ENCODE measurements at places on chromosomes 7 and 10.

DNA sequence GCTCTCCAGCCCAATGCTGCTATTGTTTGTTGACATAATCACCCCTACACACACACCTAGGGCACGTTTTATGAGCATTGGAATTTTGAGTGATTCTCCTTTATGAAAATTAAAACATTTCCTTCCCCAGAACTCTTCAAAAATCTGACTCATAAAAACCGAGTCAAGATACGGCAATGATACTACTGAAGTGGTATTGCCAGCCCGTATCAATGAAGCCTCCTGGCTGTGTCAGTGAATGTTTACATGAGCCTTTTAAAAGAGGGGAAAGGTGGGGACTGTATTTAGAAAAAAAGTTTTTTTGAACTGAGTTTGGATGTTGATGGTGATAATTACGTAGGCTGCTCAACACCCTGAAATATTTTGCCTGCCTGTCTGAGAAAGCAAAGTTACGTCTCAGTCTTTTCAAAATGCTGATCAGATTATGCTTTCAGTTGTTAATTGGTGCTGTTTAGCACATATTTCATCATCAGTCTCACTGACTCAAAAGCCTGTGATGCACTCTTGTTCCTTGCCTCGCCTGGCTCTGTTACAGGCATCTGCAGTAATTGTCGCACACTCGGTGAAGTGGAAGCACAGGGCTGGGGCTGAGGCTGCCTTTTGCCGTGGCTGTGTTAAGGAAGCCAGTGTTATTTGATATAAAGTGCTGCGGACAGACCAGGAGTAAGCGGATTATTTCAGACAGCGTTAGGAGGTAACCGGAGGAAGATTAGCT lies 157.4 kb upstream of the TCF7L2 start:
- no peak for DNase-seq

DNA sequence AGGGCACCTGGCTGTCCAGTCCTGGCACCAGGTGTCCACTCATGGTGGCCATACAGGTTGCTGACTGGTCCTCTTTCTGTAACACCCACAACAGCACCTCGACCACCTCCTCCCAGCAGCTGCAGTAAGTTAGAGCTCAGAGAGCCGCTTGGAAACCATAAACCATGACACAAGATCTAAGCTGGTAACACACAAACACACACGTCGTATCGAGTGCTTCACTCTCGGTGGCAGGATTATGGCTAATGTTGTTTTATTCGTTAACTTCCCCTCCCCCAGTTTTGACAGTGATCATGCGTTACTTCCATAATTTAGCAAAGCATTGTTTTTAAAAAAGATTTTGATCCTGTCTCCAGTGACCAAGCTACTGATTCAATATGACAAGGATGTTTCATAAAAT lies 59.7 kb downstream of the CAMK2B start:
- no peak for DNase-seq

DNA sequence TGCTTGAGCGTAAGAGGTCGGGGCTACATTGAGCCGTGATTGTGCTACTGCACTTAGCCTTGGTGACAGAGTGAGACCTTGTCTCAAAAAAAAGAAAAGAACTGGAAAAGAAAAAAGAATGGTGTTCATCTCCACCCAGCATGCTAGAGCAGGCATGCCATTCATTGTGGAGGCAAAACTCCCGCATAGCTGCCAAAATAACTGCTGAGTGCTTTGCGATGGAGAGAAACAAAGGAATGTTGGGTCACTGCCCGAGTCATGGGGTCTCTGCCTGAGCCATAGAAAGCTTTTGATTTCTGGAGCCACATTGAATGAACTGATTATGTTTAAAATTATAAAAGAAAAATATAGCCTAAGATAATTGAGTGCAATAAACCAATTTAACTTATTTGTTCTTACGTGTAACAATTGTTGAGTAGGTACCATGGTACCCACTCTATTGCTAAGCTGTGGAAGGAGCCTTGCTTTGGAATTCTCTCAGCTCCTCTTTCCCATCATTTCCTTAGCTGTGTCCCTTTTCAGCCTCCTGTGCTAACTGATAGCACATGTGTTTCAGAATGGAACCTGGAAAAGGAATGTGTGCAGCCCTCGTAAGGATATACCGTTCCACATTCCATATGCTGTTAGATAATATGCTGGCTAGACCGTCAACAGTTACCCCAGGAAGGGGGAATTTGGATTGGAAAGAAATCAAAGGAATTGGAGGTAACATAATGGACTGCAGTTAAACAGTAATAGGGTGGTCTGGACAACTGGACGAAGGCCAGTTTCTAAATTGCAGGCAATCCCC lies 99.0 kb downstream of the KIAA1217 start:
- DNase-seq = no peak

DNA sequence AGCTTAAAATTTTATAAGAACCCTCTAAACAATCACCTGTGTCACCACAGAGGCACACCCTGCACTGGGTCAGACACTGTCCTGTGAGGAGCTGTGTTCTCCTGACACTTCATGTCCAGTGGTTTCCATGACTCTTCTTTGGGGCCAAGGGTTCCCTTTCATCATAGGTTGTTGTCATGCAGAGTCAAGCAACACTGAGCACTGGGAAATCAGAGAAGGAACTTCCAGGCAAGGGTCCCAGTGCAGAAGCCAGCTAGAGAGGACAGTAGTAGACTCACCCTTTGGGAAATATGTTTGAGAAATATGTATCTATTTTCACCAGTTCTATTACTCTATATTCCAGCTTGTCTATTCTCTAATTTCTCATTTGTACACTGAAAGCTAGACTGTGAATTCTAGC lies 56.4 kb upstream of the PRSS58 start:
- DNase-seq = no peak

DNA sequence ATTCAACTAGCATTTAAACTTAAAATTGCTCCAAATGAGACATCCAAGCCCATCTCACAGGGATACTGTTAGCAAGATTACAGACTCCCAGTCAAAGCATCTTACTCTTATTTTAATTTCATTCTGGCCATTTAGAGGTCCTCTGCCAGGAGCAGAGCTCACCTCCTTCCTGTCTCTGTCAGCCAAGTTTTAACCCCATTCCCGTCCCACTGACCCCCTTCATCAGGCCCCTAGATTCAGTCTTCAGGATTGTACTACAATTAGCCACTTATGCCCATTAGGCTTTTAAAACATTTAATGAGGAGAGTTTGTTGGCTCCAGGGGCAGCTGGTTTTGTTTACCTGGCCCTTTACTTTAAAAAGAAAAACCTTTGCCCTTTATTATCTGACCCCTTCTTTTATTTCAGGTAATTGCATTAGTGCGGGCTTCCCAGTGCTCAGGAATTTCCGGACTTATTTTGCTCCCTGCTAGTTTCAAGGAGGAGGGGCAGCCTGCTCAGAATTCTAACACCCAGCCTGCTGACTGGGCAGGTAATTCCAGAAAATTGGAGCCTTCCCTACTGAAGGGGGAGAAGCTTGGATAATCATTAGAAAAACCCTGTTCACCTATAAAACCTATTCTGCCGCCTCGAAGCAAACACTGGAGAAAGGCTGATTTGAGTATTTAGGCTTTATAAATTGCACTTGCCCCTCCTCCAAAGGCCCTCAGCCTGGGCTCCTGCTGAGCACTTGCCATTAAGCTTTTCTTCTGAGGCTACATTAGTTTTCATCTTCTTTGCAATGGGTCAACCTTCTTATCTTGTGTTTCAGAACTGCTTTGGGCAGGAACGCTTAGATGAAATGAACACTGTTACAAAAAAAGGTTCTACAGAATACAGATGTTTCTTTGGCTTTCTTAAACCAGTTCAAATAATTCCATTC lies 200.5 kb upstream of the HPS1 start:
- no peak for DNase-seq

GRCh38 chr7:134836447-134836846 lies 57.0 kb downstream of the CALD1 start:
- no peak for DNase-seq

DNA sequence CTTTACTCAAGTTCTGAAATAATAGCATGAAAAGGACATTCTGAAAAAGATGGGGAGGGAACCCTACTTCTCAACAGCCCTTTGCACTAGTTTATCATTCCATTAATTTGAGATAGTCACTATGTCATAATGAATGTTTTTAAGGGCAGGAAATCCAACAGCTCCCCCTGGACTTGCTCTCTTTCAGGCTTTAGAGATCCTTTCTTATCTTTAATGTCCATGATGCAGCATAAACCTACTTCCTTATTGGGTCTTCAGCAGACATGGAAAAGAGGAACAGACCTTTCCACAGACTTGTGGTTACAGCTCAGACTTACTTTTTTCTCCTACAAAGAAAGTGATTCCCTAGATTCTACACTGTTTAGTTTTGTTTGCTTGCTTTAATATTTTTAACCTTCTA lies 87.3 kb downstream of the IDE start:
- peak; percentile 87 for DNase-seq

- DNase-seq = no peak
Measured at GRCh38 chr10:48445932-48446331, 139.5 kb downstream of the MAPK8 start.

DNA sequence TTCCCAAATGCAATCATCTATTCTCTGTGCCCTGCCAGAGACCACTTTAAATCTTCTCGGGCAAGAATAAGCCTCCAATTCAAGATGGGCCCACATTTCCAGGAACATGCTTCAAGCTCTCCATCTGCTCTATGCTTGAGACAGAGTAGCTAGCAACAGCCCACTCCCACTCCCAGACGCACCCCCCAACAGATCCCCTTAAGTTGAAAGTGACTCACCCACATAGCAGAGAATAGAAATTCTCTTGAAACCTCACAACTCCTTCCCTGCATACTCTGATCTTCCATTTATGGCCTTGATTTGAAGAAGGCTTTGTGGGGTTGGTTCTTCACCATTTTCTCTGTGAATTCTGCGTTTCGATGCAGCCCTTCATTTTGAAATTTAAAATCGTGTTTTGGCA lies 604.0 kb downstream of the INHBA start:
- DNase-seq = no peak

DNA sequence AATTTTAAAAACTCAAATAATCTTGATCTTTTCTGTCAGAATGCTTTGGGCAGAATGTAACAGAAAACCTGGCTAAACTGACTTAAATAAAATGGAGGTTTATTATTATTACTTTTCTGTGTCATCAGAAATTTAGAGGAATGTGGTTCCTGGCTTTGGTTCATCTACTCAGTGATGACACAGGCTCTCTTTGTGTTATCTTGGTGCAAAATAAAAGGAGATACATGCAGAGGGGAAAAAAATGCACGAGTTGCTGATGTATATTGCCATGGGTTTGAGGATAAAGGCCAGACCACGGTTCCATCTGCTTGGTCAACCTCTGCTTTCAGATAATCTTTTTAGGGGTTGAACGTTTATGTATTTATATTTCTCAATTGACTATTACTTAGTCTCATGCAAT lies 181.4 kb downstream of the SUGCT start:
- DNase-seq = no peak

- DNase-seq = peak; percentile 88
Measured at GRCh38 chr10:97861097-97861750, 11.6 kb downstream of the GOLGA7B start.

GRCh38 chr7:141387521-141388217 lies 163.5 kb upstream of the AGK start:
- DNase-seq = no peak

DNA sequence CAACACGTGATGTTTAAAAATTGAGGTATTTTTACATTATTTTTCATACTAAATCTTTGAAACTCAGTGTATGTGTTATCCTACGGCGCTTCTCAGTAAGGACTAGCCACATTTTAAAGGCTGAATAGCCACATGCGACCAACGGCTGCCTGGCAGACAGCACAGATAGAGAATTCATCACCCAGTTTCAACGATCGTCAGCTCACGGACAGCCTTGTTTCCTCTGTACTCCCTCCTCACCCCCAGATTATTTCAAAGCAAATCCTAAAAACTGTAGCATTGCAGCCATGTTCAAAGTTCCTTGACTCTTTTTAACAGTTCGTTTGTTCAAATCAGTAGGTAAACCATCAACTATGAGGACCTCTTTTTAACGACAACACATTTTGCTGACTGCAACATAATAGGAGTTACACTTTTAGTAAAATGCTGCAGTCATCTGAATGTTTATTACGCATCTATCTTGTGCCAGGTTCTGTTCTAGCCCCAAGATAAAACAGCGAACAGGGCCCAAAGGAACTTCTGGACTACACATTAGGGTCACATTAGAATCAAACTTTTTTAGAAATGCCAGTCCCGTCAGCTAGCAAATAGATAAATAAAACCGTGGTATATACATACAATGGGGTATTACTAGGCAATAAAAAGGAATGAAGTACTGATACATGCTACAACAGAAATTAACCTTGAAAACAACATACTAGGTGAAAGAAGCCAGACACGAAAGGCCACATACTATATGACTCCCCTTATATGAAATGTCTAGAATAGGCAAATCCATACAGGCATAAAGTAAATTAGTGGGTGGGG lies 5.7 kb downstream of the OSBPL3 start:
- DNase-seq = no peak

DNA sequence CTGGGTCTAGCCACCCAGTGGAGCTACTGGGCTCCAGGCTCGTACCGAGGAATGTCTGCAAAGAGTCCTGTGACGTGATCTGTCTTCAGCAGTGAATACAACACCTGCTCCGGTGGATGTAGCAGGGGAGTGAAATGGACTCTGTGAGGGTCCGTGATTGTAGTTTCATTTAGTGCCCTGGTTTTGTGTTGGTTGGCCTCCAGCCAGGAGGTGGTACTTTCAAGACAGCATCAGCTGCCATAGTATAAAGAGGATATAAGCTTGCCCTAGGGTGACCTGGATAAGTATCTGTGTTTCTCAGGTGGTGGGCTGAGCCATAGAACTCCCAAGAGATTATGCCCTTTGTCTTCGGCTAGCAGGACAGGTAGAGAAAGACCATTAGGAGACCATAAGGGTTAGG lies 24.6 kb upstream of the WNT2 start:
- DNase-seq = no peak
